Stimulated activated CD4-positive, alpha-beta T cell treated with anti-CD3 and anti-CD28 coated beads, Interleukin-1b, Interleukin-23, amount 100 ng/mL, for 4 hours (primary cell): ENCODE measurements at places on chromosomes 12 and 14.

DNA sequence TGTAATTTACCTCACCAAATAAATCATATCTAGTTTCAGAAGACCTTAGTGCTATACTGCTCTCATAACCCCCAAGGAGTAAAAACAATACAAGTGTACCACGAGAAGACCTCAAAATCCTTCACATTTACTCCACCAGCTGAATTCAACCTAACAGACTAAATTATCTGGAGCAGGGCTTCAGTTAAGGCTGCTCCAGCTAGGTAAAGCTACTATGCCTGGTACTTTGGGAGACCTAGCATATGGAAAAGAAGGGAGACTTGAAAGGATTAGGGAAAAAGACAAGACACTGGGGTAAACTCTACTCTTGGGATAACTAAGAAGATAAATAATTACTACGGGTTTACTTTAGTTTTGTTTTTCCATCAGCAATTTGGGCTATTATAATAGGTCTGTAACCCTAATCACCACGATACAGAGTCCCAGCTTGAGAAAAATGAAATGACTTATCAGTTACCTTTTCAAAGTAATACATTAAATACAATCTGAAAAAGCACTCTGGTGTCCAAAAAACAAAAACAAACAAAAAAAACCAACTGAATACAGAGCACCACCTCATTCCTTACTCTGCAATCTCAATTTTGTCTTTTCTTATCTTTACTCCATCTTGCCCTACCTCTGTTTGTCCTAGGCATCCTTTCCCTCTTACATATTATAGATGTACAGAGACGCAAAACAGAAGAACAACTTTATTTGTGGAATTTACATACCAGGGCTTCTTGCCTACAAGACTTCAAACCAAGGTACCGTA, 2.1 kb downstream of the EML5 start:
- no peak for DNase-seq

- DNase-seq, result no peak
Measured at GRCh38 chr14:65179918-65180724, 77.8 kb upstream of the MAX start.

GRCh38 chr14:74586681-74587362, 25.2 kb downstream of the LTBP2 start:
- DNase-seq, result no peak

- no peak for DNase-seq
Measured at GRCh38 chr12:52123487-52124186, 44.1 kb downstream of the SMIM41 start.

DNA sequence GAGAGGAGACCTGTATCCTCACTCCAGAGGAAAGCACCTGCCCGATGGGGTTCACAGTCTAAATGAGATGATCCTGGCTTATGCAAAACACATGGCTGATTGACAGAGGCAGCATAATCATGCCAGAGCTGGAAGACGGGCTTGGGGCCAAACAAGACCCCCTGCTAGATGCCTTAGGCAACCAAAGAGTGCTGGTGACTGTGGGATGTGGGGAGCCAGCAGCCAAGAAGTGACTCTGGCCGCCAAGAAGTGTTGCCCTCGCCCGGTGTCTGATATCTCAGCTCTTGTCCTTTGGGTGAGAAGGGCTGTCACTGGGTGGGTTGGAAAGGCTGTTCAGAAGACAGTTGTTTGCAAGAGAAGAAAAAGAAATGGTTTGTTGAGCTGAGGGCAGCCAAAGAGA, 56.7 kb downstream of the PLEKHG3 start:
- no peak for DNase-seq

DNA sequence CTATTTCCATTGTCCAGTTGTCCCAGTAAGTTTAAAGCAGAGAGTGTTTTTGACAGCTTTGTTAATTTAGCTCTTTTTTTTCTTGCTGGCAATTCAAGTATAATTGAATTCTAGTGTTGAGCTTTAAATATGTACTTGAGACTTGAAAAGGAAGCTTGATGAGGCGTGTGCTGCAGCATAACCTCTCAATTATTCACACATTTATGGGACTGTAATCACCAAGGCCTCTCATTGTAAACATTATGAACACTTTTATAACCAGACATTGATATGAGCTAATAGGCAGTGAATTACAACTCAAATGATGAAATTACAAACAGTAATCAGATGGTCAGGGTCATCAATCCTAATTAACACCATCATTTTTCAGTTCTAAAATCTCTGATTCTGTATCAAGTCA, 378.0 kb upstream of the DDHD1 start:
- DNase-seq, result no peak

DNA sequence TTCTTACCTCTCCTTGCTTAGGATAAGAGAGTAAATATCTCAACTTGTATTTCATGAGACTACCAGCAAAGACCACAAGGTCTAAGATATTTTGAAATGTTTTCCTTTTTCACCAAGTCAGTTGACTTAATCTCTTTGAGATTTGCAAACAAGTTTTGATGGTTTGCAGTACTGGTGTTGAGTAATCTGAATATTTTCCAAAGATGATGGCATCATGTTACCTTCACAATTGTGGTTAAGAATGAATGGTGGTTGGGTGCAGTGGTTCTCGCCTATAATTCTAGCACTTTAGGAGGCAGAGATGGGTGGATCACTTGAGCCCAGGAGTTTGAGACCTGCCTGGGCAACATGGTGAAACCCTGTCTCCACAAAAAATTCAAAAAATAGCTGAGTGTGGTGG, 225.7 kb downstream of the TMTC2 start:
- DNase-seq, result no peak

- DNase-seq, result no peak
Measured at GRCh38 chr12:105477873-105478272, 147.4 kb downstream of the C12orf75 start.

DNA sequence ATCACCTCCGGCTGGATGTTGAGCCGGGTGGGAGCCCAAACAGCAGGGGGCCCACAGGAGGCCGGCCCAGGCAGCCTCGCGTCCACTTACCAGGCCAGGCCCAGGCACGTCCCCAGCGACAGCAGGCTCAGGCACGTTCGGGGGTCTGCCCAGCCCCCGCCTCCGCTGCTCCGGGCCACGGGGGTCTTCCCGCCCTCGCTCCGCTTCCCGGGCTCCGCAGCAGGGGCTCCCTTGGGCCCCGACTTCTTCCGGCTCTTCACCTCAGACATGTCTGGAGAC, 216 bp downstream of the IKBIP start:
- no peak for DNase-seq

DNA sequence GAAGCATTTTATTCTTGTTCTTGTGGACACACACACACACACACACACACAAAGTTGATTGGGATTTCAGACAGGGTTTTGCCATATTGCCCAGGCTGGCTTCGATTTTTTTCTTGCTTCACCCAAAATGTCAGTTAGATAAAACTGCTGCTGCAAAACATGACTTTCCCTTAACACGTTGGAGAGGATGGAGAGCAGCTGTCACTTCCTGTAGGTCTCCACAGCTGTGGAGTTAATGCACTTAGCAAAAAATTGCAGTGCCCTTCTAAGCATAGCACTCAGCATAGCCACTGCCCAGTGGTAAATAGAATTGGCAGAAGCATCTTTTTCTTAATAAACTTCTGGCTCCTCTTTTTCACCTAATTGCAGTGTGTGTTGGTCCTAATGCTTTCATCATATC, 54.5 kb downstream of the PDZRN4 start:
- DNase-seq, result no peak

- no peak for DNase-seq
Measured at GRCh38 chr12:26406813-26407212, 211.4 kb downstream of the SSPN start.

DNA sequence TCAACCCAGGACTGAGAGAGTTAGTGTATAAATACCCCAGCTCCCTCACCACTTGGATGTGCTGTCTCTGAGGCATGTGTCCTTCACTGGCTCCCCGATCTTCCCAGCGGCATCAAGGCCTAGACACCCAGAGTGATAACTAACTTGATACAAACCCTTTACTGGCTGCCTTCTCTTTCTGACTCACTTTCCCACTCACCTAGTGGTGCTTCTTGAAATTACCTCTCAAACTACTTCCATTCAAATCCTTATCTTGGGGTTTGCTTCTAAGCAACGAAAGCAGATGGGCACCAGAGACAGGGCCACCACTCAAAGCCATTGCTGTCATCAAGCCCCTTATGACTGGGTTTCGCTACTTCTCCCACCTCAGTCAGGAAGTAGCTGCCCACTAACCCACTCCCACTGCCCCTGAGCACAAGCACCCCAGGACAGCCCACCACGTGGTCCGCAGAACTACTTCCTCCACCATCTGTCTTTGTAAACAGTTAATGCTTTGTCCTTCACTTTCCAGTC, 17.2 kb downstream of the ZFP36L1 start:
- DNase-seq, result no peak

GRCh38 chr14:102805371-102805891, 28.2 kb downstream of the TRAF3 start:
- peak; percentile 27 for DNase-seq
